ENCODE measurements at places on chromosomes 13 and 19. TPM values are rescaled to one million over a fixed set of nuclear protein-coding genes. Genes with fewer than 3 reads are reported as not detected.

SULT2A1 gene
- total RNA-seq: not detected

RNF126 gene
- total RNA-seq: 80.2 TPM

NLRP5 gene
- not detected for total RNA-seq

CIC gene
- total RNA-seq: 98.8 TPM

TGFBR3L gene
- total RNA-seq: 4.6 TPM

RLN3 gene
- total RNA-seq: not detected

DHDH gene
- 0.34 TPM for total RNA-seq

CEACAM8 gene
- not detected for total RNA-seq

TMEM145 gene
- not detected for total RNA-seq

FAM216B gene
- not detected for total RNA-seq

Measured in T-helper 1 cell treated with Interleukin-12 subunit alpha and Interleukin-12 subunit beta and Interleukin-4 antibody, amounts not matched to agents 30 ng/mL and 1 ng/mL, for 36 hours (primary cell).